ENCODE measurements at places on chromosomes 2 and 18.

DNA sequence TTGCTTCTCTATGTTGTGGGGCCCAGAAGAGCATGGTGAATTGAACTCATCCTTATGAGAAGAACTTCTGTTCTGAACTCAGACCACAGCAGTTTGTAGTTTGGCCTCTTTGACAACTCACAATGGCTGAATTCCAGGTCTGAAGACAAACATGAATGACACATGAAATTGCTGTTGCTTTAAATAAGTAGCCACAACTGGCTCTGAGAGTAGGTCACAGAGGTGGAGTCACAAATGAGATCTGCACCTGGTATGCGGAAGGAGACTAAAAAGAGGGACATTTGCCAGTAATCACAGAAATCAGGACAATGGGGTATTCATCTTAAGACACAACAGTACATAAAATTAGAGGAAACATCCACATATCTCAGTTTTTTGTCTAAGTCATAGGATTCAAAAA is 290.3 kb upstream of the MMADHC start:
- DNase-seq: no peak

DNA sequence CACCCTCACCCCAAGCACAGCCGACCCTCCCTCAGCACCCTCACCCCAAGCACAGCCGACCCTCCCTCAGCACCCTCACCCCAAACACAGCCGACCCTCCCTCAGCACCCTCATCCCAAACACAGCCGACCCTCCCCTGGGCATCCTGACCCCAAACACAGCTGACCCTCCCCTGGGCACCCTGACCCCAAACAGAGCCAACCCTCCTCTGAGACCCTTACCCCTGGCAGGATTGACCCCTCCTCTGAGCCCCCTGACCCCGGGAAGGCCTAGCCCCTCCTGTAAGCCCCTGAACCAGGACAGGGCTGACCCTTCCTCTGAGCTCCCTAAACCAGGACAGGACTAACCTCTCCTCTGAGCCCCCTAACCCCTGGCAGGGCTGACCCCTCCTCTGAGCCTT is 84.4 kb upstream of the RAB6C start:
- DNase-seq: no peak

GRCh38 chr18:9734189-9734588 is 26.1 kb downstream of the RAB31 start:
- DNase-seq: no peak

GRCh38 chr2:164964700-164965099 is 9.4 kb upstream of the SLC38A11 start:
- no peak for DNase-seq

DNA sequence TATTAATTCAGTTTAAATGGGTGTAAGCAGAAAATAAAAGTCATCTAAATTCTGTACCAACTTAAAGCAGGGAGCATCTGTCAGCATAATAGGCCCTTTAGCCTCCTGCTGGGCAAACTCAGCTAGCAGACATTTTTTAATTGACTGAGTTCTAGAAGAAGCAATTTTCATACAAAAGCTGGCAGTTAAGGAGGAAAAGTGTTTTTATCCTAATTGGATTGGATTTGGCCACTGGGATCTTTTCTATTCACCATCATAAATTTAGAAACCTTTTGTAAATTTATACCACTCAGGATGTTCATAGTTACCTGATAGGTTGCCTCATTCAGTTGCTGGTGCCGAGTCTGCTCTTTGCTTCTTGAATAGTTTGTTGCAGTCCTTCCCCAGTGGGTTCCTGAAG is 262.7 kb upstream of the FSIP2 start:
- no peak for DNase-seq

DNA sequence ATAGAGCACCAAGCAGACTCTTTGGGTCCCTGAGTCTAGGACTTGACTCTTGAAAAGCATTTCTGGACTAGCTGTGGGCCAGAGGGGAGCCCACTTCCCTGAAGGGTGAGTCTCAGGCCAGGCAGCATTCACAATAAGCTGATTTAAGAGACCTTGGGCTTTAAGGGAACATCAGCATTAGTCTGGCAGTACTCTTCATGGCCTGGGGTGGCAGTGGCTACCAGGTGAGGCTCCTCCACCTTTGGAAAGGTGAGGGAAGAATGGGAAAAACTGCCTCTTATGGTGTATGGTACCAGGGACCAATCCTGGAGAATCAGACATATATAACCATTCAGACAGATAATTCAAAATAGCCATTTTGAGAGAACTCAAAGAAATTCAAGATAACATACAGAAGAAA is 599.9 kb upstream of the POU3F3 start:
- DNase-seq: no peak

DNA sequence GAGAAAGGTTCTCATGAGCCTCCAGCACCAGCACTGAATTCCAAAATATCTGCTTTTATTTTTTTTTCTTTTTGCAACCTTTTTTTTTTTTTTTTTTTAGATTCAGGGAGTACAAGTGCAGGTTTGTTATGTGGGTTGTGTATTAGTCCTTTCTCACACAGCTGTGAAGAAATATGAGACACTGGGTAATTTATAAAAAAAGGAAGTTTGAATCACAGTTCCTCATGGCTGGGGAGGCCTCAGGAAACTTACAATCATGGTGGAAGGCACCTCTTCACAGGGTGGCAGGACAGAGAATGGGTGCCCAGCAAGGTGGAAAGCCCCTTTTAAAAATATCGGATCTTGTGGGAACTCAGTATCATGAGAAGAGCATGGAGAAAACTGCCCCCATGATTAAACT is 7.9 kb upstream of the TMX3 start:
- DNase-seq: no peak

DNA sequence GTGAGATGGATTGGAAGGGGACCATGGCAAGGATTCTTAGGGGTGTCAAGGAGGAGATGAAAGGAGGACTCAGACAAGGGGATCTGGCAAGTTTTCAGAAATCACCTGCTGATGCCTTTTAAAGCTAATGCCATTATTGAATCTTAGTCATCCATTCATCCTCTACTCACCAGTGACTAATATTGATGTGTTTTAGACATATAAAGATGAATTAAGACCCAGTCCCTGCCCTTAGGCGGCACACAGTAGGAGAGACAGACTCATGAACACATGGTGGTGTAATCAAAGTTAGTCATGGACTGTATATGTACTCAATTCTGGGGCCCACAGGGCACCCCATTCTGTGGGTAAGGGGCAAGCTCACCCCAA is 56.5 kb upstream of the ATL2 start:
- DNase-seq: no peak

GRCh38 chr18:77708826-77709506 is 459.3 kb downstream of the GALR1 start:
- no peak for DNase-seq

- no peak for DNase-seq
Measured at GRCh38 chr2:66271777-66272176, 163.1 kb upstream of the MEIS1 start.

- no peak for DNase-seq
Measured at GRCh38 chr2:215772003-215772402, 241.3 kb downstream of the MREG start.

DNA sequence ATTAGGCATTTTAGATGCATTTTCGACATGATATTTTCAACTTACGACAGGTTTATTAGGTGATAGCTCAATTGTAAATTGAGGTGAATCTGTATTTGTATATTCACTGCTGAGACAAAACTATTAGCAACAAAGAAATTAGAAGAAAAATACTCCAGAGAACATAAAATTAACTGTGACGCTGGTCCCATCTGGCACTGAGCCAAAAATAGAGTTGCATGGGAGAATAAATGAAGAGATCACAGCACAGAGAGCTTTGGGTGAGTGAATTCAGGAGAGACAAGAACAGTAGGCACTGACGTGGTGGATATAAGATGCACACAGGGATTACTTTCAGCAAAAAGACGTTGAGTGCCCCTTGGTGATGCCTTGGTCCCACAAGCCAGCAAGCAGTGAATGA is 306.2 kb upstream of the RAB6C start:
- DNase-seq: no peak

DNA sequence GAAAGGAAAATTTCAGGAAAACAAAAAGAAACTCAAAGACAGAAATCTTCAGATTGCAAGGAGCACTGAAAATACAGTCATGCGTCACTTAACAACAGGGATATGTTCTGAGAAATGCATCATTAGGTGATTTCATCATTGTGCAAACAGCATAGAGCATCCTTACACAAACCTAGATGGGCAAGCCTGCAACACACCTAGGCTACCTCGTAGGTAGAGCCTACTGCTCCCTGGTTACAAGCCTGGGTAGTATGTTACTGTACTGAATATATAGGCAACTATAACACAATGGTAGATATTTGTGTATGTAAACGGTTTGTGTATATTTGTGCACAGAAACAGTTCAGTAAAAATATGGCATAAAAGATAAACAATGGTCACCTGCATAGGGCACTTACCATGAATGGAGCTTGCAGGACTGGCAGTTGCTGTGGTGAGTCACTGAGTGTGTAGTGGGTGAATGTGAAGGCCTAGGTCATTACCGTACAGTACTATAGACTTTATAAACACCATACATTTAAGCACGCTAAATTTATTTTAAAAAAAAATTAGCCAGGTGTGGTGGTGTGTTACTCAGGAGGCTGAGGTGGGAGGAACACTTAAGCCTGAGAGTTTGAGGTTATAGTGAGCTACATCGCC is 33.4 kb downstream of the SFXN5 start:
- no peak for DNase-seq

DNA sequence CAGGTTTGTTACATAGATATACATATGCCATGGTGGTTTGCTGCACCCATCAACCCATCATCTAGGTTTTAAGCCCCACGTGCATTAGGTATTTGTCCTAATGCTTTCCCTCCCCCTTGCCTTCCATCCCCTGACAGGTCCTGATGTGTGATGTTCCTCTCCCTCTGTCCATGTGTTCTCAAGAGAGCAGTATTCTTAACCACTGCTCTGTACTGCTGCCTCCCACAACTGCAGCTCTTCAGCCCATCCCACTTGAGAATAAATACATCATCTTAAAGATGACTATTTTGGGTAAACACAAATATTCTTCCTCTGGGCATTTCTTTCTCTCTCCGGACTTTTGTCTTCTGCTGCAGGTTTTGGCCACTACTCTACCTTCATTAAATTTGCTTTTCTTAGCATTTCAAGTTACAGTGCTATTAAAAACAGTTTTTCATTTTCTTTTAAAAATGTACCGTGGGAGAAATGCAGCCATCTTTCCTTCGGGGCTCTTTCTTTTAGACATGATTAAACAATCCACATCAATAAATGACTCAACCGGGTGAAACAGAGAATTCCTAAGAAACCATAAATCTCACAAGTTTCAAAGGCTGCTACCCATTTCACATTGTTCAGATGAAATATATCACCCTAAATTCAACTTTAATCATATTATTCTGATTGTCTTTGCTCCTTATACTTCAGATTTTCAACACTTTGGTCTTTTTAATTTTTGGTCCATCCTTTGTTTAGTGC is 323.4 kb downstream of the GALNT13 start:
- no peak for DNase-seq

DNA sequence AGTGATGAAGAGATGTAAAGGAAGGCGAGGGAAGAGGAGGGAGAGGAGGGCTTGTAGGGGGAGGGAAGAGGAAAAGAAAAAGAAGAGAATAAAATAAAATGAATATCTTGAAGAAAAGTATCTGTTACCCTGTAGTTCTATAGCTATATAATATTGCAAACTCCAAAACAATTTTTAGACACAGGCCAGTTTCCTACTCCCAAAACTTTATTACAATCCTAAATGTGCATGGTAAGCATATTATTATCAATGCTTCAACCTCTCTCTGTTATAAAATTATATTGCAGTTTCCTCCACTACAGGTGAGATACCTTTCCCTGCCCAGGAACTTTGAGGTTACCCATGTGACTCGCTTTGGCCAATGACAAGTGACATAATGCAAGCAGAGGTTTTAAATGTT is 1351.6 kb upstream of the NRXN1 start:
- no peak for DNase-seq

GRCh38 chr2:126729896-126730295 is 73.9 kb downstream of the GYPC start:
- no peak for DNase-seq

GRCh38 chr18:48688961-48689360 is 150.1 kb downstream of the CTIF start:
- DNase-seq: no peak

DNA sequence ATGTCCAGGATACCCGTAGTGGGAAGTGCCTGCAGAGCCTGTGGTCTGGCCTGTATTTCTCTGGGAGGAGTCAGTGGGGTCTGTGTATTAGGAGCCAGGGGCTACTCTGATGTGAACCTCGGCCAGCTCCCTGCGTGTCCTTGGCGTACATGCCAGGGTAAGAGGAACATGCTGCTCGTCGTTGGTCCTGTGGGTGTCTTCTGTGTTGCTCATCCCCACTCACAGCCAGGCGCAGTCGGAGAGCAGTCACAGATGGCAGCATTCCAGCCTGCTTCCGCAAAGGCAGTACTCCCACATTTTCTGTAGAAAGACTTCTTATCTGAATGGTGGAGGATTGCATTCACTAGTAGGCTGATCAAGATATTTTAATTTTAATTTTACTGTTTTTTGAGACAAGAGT is 84.9 kb downstream of the DGKD start:
- DNase-seq: no peak

GRCh38 chr2:73998933-73999332 is 14.2 kb downstream of the TET3 start:
- no peak for DNase-seq

DNA sequence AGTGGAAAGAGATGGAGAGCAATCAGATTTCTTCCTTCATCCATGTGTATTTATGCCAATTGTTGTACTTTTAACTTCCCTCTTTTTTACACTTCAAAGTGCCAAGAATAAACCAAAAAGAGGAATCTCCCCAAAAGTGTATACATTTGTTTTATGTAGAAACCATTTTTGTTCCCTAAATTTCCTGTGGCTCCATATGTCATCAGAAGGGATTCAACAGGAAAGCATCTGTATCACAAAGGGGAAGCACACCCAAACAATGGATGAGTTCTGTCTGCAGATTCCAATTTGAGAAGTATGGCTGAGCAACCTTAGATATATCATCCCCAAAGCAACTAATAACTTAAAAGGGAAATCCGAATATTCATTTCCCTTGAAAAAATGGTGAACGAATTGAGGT is 275.0 kb downstream of the MREG start:
- no peak for DNase-seq

GRCh38 chr2:15758848-15759247 is 167.2 kb downstream of the DDX1 start:
- no peak for DNase-seq

- no peak for DNase-seq
Measured at GRCh38 chr18:59623456-59624368, 73.5 kb downstream of the CCBE1 start.

DNA sequence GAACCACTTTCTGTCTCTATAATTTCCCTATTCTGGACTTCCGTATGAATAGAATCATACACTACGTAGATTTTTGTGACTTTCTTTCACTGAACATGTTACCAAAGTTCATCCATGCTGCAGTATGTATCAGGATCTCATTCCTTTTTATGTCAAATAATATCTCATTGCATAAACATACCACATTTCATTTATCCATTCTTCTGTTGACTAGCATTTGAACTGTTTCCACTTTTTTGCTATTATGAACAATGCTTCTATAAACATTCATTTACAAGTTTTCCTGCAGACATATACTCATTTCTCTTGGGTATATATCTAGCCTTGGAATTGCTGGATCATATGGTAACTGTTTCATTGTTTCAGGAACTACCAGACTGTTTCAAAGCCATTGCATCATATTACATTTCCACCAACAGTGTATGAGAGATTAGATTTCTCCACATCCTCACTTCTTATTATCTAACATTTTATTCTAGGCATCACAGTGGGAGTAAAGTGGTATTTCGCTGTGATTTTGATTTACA is 186.2 kb downstream of the DYM start:
- no peak for DNase-seq
